ENCODE measurements at places on chromosomes 1 and 21. TPM values are rescaled to one million over a fixed set of nuclear protein-coding genes. Genes with fewer than 3 reads are reported as not detected.

The RGS4 gene
- 45.4 TPM for total RNA-seq

The SLC2A5 gene
- total RNA-seq = 0.45 TPM

The GJA5 gene
- total RNA-seq = 18.3 TPM

The RGS8 gene
- not detected for total RNA-seq

The CLK2 gene
- total RNA-seq = 26.4 TPM

The LY9 gene
- total RNA-seq = not detected

The LIPI gene
- total RNA-seq = not detected

The SLC5A9 gene
- not detected for total RNA-seq

The TMEM54 gene
- 25.8 TPM for total RNA-seq

The TMEM81 gene
- 1.6 TPM for total RNA-seq

The BEST4 gene
- total RNA-seq = 0.13 TPM

The BNIPL gene
- total RNA-seq = 0.06 TPM

The FMO2 gene
- total RNA-seq = not detected

The VAV3 gene
- total RNA-seq = not detected

The KDF1 gene
- total RNA-seq = not detected

The TENT5C gene
- 0.72 TPM for total RNA-seq

The TNNT2 gene
- total RNA-seq = not detected

The CD2 gene
- total RNA-seq = not detected

The ECM1 gene
- 51.1 TPM for total RNA-seq

The C1orf141 gene
- not detected for total RNA-seq

The PTPN22 gene
- total RNA-seq = 1.6 TPM

The OR2T35 gene
- total RNA-seq = not detected

The SLAMF9 gene
- total RNA-seq = not detected

The MPL gene
- total RNA-seq = not detected

The SYTL1 gene
- 0.21 TPM for total RNA-seq

The LYPD8 gene
- total RNA-seq = not detected

The PATJ gene
- total RNA-seq = 7.3 TPM

The IL19 gene
- total RNA-seq = not detected

The LAD1 gene
- not detected for total RNA-seq

The RPS6KA1 gene
- total RNA-seq = 2.6 TPM

The MUTYH gene
- total RNA-seq = 8.5 TPM

The RIPPLY3 gene
- not detected for total RNA-seq

The FAM43B gene
- total RNA-seq = 0.07 TPM

The CD84 gene
- not detected for total RNA-seq

The RNPC3 gene
- 9.0 TPM for total RNA-seq

The TFF2 gene
- total RNA-seq = not detected

The COL8A2 gene
- total RNA-seq = 6.3 TPM

The DPT gene
- total RNA-seq = not detected

The GPR161 gene
- 12.8 TPM for total RNA-seq
